Sigmoid colon (tissue), 7 donors: ENCODE measurements at places on chromosomes 4 and X.

DNA sequence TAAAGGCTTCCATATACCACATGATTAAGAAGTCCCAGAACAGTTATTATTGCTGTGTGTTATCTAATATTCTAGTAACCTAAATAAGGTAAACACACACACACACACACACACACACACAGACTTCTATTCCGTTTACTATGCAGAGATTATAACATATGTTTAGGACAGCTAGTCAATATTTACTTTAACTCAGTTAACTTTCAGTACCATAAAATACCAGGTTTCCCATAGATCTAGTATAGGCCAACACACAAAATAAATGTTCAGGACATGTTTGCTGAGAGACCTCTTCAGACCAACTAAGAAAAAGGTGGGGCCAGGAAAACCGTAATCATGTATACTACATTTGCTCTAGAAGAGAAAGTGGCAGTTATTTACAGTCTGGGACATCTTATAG is 365.5 kb downstream of the KLHL13 start:
- no peak for DNase-seq
- H3K4me1 ChIP-seq = no peaks in the 10 kb centered on the region
- no peaks in the 10 kb centered on the region for H3K36me3 ChIP-seq
- H3K4me3 ChIP-seq = no peak overlapping the region

GRCh38 chrX:16839219-16839851 is 30.8 kb downstream of the RBBP7 start:
- DNase-seq = no peak
- H3K4me1 ChIP-seq = peaks cover 4% of the 10 kb centered on the region
- H3K27me3 ChIP-seq = no peaks in the 10 kb centered on the region
- no peak overlapping the region for H3K4me3 ChIP-seq
- no peak overlapping the region for H3K27ac ChIP-seq

DNA sequence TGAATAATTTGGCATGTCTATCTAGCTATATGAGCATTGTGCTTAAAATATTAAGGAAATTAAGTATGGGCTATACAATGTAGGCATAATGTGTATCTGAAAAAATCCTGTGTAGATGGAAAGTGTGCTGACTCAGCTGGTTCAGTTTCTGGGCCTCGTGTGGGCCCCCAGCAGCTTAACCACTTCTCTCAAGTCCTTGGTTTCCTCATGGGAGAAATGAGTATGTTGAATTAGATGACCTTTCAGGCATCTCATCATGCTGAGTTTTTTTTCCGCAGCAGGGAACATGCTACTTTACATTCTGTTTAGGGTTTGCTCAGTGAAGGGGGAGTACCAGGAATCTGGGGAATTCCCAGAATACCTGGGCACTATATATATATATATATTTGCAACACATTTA is 30.5 kb downstream of the RHOH start:
- no peaks in the 10 kb centered on the region for H3K4me1 ChIP-seq
- no peaks in the 10 kb centered on the region for H3K36me3 ChIP-seq
- no peak for DNase-seq
- H3K4me3 ChIP-seq = no peak overlapping the region
- H3K27ac ChIP-seq = no peak overlapping the region

DNA sequence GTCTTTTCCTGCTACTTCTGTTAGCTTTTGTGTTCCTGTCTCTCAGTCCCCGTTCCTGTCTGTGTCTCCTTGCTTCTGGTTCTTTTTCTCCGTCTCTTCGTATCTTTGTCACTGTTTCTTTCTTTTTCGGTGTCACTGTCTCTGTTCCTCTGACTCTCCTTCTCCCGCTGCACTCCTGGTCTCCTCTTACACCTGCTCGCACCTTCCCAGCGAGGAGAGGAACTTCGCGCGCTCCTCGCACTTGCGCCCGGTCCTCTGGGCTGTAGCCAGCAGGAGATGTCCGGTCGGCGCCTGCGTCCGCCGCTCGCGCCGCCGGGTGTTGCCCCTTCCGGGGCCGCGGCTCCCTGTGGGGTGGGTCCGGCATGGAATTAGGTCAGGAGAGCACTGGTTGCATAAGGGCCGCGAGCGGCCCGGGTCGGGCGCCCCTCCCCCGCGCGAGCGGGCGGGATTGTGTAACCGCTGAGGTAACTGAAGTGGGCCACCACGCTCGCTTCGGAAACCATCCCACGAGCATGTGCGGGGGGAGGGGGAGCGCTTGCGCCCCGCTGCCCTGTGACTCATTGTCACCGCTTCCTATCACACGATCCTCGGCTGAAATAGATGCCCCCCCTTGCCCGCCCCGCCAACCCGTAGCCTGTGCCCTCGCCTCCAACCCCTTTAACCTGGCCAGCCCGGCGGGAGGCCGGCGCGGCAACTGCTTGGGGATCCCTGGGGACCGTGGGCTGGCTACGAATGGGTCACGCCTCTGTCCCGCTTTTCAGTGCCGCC is 1.6 kb downstream of the LONRF3 start:
- no peaks in the 10 kb centered on the region for H3K36me3 ChIP-seq
- H3K27ac ChIP-seq = peak overlapping the region; percentile 89
- H3K4me3 ChIP-seq = peak overlapping the region; percentile 63
- no peaks in the 10 kb centered on the region for H3K4me1 ChIP-seq
- peak; percentile 93 for DNase-seq
- no peaks in the 10 kb centered on the region for H3K27me3 ChIP-seq

GRCh38 chrX:133638285-133638684 is 223.0 kb upstream of the GPC4 start:
- no peak for DNase-seq
- H3K4me3 ChIP-seq = no peak overlapping the region

DNA sequence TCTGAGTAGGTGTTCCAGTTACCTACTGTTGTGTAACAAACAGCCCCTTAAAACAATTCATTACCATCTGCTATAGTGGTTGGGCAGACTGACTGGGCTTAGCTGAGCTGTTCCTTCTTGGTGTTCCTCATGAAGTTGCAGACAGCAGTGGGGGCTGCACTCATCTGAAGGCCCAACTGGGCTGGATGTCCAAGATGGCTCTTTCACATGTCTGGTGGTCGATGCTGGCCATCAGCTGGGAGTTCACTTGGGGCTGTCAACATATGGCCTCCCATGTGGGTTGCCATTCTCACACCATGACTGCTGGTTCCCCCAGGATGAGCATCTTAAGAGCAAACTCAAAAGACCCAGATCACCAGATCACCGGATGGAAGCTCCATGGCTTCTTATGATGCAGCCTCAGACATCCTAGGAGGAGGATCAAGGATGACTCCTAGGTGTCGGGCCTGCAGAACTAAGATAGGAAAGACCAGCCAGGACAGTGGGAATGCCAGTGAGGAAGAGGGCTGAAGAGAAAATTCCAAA is 34.3 kb upstream of the PPP2R2C start:
- no peaks in the 10 kb centered on the region for H3K27me3 ChIP-seq
- H3K4me3 ChIP-seq = no peak overlapping the region
- no peak overlapping the region for H3K27ac ChIP-seq
- no peak for DNase-seq

DNA sequence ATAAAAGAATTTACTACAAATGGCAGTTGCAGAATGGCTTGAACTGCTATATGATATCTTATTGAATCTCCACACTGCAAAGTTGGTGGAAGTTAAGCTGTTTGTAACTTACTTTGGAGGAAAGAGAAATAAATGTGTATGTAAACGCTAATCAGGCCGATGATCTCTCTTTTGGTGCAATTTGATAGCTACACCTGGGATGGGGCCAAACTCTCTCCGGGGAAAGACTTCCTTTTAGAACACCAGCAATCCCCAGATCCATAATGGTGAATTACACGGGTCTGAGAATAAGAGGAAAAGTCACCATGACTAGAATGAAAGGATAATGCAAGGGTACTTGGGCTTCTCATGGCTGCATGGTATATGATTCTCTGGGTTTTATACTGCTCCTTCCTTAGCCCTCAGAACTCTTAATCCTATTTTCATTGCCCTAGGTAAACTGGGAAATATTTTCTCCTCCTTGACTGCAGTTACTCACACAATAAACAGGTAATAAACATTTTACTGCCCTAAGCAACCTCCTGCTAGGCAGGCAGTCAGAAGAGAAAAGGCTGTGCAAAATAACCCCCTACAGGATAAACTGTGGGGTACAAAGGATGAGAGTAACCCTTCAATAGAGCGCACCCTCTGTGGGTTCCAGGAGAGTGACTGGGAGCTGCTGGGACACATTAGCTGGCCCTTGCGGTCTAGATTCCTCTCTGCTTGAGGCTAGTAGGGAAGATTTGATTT is 109.3 kb downstream of the MGST2 start:
- H3K4me1 ChIP-seq = no peaks in the 10 kb centered on the region
- no peaks in the 10 kb centered on the region for H3K27me3 ChIP-seq
- no peak for DNase-seq
- no peak overlapping the region for H3K27ac ChIP-seq
- H3K4me3 ChIP-seq = no peak overlapping the region
